ENCODE measurements at places on chromosomes 13 and 19.

- no peak for DNase-seq
Observed at GRCh38 chr19:13275016-13275722, 125.0 kb downstream of the IER2 start.

DNA sequence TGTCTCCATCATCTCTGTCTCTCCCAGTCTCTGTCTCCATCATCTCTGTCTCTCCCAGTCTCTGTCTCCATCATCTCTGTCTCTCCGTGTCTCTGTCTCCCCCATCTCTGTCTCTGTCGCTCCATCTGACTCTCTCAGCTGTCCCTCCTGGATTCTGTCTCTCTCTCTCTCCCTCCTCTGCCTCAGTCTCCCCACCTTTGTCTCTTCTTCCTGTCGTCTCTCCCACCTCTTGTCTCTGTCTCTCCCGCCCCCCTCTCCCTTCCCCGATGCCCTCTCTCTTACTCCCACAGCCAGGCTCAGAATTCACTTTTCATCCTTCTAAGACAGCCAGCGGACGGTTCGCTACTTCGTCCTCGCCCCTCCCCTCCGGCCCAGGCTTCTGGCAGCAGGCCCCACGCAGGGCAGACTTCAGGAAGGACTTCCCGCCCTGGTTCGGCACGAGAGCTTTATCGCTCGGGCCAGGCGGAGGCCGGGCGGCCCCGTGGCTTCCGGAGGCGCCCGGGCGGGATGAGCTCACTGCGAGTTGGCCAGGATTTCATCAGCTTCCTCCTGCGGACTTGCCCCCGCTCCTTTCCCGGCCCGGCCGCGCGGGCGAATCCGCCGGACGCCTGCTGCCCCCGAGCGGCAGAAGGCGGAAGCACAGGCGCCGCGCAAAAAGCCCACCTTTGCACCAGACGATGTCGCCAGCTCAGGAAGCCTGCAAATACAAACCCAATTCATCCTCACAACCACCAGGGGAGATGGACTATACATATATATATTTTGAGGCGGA lies 12.4 kb upstream of the CCDC9 start:
- peak; percentile 92 for DNase-seq

DNA sequence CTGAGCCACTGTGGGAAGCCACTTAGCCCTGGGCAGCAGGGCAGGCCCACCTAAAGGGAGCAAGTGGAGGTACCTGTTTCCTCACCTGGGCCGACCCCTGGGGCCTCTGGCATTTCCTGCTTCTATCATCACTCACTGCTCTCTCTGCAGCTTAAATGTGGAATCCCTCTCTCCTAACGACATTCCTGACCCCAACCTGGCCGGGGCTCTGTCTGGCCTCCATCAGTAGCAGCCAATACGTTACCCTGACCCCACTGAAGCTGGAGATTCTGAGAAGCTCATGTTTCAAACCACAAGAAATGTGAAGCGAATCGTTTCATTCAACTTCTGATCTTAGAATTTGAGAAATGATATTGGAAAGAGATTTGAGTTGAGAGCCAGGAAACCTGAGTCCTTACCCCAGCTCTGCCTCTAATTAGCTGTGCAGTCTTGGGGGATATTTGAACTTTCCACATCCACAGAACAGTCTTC lies 39.9 kb downstream of the DOCK9 start:
- DNase-seq: no peak

- DNase-seq: no peak
Observed at GRCh38 chr19:49786376-49786820, 19.6 kb downstream of the AP2A1 start.

DNA sequence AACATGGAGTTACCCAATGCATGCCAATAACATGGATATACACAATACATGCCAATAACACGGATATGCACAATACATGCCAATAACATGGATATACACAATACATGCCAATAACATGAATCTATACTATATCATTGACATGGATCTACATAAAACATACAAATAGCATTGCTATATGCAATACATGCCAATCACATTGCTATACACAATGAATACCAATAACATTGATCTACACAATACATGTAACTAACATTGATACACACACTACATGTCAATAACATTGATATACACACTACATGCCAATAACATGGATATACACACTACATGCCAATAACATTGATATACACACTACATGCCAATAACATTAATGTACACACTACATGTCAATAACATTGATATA lies 932 bp upstream of the PIP5K1C start:
- no peak for DNase-seq

- DNase-seq: no peak
Observed at GRCh38 chr19:40149501-40149900, 41.7 kb upstream of the MAP3K10 start.

DNA sequence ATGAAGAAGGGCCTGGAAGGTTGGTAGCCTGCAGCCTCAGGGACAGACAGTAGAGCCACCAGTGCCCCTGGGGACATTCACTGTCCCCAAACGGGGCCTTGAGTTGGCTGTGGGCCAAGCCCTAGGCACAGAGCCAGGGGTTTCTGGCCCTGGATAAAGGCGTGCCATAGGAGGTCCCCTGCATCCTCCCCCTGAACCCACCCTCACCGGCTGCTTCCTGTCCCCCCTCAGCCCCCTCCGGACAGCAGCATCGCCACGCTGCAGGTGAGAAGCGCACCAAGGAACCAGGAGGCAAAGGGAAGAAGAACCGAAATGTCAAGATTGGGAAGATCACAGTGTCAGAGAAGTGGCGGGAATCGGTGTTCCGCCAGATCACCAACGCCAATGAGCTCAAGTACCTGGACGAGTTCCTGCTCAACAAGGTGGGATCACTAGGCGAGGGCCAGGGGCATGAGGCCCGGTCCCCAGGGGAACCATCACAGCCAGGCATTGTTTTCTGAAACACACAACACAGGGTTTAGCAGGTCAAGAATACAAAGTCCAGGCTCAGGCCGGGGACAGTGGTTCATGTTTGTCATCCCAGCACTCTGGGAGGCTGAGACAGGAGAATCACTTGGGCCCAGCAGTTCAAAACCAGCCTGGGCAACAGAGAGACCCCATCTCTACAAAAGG lies 14.6 kb upstream of the USE1 start:
- no peak for DNase-seq

- DNase-seq: no peak
Observed at GRCh38 chr13:112124141-112124540, 57.2 kb downstream of the SOX1 start.

- DNase-seq: no peak
Observed at GRCh38 chr19:35074426-35075201, 33.1 kb downstream of the HPN start.

DNA sequence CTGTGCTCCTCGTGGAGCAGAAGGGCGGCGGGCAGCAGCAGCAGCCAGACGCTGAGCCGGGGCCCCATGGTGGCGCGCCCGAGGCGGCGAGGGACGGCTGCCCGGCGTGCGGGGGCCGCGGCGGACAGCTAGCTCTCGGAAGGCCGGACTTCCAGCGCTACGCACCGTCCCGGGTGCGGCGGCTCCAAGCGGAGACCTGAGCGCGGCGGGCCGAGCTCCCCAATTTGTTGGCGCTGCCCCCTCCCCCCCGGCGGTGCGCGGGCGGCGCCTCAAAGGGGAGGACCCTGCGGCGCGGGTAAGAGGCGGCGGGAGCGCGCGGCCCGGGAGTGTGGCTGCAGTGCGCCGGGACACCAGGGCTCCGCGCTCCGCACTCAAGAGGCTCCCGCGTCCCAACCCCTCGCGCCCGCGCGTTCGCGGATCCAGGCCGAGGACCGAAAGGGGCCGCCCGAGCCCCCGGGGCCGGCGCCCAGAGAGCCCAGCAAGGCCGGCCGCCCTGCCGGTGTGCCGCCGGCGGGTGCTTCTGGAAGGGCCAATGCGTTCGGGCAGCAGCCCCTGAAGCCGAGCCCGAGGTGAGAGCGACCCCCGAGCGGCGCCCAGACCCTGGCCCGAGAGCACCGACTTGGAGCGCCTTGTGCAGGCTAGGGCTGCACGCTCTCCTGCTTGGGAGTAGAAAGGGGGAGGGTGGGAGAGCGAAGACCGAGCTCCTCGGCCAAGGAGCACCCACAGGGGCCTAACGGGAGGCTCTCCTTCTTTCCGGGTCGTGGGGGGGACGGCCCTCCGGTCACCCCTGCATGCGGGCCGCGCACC lies at the start of the genes COL4A1 and COL4A2:
TSS of gene COL4A1 (minus strand) at position 198 of the 807 bp plus-strand sequence. CDS start at position 68, 130 bp downstream.
TSS of gene COL4A2 (plus strand) at position 325 of the 807 bp plus-strand sequence. CDS start 620 bp downstream, outside the sequence.
- no peak for DNase-seq

GRCh38 chr13:85148009-85148408 lies 651.2 kb downstream of the SLITRK6 start:
- DNase-seq: no peak

GRCh38 chr13:27854606-27855005 lies 62.3 kb downstream of the GSX1 start:
- DNase-seq: no peak

- no peak for DNase-seq
Observed at GRCh38 chr19:30097746-30098280, 155.8 kb downstream of the URI1 start.

DNA sequence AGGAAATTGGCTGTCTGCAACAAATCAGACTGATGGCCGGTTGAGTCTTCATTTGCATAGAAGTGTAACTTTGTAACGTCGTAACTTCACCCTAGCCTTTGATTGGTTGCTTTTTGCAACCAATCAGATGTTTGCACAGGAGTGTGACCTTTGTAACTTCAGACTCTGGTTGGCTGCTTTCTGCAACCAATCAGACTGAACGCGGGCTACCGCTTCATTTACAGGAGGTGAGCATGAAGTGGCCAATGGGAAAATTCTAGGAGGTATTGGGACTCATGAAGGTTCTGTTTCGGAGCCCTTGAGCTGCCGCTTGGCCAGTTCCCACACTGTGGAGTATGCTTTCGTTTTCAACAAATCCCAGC lies 441 bp upstream of the ZNF559 start:
- peak; percentile 28 for DNase-seq

DNA sequence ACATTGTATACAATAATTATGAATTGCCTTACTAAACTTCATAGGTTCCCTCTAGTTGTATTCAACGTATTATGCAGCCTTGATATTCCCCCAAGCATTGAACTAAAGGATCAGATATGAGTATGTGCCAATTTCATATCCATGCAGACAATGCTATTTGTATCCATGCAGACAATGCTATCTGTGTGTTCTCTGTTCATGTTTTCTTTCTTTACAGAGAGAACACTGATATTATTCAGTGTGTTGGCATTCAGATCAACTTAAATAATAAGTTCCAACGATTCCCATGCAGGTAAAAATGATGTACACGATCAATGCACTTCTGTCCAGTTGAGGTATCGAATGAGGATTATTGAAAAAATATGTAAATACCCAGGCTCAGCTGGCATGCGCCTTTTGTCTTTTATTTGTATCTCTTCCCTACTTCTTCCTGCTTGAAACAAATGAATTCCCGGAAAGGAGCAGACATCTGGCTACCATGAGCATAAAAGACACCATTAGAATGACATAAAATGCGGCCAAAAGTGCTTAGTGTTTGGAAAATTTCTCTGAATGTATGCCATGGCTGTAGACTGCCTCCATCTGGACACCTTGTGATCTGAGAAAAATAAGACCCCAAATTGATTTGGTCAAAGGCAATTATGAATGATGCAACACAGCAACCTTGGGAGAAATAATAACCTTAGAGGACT lies 731.5 kb downstream of the SLITRK1 start:
- DNase-seq: no peak

DNA sequence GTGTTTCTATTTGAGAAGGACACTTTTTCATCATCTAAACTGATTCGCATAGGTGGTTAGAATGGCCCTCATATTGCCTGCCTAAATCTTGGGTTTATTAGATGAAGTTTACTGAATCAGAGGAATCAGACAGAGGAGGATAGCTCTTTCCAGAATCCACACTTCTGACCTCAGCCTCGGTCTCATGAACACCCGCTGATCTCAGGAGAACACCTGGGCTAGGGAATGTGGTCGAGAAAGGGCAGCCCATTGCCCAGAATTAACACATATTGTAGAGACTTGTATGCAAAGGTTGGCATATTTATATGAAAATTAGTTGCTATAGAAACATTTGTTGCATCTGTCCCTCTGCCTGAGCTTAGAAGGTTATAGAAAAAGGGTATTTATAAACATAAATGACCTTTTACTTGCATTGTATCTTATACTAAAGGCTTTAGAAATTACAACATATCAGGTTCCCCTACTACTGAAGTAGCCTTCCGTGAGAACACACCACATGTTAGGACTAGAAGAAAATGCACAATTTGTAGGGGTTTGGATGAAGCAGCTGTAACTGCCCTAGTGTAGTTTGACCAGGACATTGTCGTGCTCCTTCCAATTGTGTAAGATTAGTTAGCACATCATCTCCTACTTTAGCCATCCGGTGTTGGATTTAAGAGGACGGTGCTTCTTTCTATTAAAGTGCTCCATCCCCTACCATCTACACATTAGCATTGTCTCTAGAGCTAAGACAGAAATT lies 103.8 kb downstream of the TNFRSF19 start:
- DNase-seq: no peak

DNA sequence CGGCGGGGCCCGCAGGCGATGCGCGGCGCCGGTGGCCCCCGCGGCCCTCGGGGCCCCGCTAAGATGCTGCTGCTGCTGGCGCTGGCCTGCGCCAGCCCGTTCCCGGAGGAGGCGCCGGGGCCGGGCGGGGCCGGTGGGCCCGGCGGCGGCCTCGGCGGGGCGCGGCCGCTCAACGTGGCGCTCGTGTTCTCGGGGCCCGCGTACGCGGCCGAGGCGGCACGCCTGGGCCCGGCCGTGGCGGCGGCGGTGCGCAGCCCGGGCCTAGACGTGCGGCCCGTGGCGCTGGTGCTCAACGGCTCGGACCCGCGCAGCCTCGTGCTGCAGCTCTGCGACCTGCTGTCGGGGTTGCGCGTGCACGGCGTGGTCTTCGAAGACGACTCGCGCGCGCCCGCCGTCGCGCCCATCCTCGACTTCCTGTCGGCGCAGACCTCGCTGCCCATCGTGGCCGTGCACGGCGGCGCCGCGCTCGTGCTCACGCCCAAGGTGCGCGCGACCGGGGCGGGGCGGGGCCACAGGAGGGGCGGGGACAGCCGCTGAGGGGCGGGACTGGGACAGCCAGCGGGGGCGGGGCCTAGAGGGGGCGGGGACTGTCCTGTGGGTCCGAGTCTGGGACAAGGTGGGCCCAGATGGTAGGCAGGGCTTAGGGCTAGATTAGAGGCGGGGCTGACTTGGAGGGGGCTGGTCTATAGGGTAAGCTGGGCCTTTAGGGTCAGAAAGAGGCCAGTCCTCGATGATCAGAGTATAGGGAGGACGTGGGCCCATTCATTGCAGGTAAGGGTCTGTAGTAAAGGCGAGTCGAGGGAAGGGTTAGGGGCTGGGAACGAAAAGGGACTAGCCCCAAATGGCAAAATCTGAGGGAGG lies 5.1 kb downstream of the GRIN2D start:
- peak; percentile 87 for DNase-seq

GRCh38 chr19:35006342-35006998 lies 6.3 kb downstream of the GRAMD1A start:
- DNase-seq: no peak

Measured in stimulated activated CD8-positive, alpha-beta memory T cell treated with anti-CD3 and anti-CD28 coated beads, Interleukin-15, amount 100 ng/mL, for 48 hours (primary cell).